ENCODE measurements at places on chromosomes 3 and 15.

- DNase-seq = no peak
Observed at GRCh38 chr15:62135532-62136134, 29.5 kb downstream of the C2CD4B start.

GRCh38 chr3:39644176-39644575 is 165.2 kb upstream of the MYRIP start:
- DNase-seq = no peak

DNA sequence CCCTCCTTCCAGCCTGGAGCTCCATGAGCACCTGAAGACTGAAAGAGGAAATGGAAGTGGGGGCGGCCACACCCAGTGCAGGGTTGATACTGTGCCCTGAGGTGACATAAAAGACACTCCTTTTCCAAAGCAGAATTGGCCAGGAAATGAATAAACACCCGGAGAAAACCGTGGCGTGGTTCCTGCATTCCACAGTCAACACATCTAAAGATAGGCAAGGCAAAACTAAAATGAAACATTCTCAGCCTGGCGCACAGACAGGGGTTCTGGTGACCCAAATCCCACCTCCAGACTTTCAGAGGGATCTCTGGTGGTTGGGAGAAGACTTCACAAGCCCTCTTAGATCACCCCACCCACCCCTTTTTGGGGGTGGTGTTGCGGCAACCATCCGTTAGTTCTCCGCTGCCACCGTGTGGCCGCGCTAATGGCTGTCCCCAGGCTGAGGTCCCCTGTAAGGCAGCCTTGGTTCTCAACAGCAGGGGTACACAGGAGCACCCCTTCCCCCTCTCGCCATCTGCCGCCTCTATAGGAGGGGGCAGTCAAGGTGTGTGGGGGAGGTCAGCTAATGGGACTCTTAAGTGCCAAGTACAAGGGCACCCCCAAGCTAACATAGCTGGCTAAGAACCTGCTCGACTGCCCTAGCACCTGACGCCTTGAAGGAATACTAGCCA is 2.5 kb upstream of the MST1R start:
- no peak for DNase-seq

GRCh38 chr15:56017511-56017910 is 24.1 kb upstream of the NEDD4 start:
- DNase-seq = no peak

- DNase-seq = no peak
Observed at GRCh38 chr3:184327171-184327570, 10.2 kb upstream of the FAM131A start.

All from stimulated activated CD8-positive, alpha-beta memory T cell treated with anti-CD3 and anti-CD28 coated beads, Interleukin-2, amount 100 ng/mL, for 48 hours (primary cell).